ENCODE measurements at places on chromosomes 16 and 17.

DNA sequence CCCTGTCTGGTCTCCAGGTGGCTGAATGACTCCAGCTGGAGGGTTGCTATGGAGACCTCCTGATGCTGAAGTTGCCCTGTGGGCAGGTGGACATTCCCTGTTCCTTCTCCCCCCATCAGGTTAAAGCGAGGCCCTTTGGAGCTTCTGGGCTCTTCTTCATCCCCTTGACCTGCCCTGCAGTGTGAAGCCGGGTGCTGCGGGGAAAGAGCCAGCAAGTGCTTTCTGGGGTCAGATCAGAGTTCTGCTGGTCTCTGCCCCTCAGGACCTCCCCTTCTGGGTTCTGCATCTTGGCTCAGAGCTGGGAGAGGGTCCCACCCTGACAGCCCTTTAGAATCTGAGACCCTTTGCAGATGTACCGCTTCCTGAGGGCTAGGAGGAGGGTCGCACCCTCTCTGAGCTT, 25.1 kb downstream of the NKD1 start:
- no peak for DNase-seq

GRCh38 chr16:75080205-75081029, 36.2 kb downstream of the LDHD start:
- DNase-seq, result no peak

DNA sequence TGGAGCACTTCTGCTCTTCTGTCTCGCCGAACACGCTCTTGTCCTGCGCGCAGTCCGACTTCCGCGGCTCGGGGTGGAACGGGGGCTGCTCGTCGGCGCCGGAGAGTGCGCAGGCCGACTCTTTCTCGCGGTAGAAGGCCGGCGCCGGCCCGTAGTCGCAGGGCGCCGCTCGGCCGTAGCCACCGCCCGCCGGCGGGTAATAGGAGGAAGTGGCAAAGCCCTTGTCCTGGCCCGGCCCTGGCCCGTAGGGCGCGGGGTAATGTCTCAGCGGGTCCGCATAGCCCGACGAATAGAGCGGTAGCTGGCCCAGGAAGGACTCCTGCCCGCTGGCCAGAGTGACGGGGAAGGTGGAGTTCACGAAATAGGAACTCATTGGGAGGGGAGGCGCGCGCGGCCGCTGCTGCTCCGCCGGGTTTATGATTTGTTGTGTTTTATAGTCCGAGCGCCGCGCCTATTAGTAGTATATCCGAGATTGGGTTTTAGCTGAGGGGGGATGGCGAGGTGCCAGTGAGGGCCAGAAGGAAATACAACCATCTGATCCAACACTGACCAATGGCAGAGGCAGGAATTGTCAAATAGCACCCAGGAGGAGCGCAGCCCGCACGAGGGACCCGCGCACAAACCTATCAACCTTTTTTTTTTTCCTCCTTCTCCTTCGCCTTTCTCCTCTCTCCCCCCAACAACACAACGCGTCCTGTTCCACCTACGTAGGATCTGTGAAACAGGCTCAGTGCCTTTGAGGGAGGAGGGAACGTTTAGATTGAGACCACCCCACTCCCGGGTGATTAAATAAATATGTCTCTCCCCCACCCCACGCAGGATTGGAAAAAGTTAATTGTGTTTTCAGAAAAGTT, 4.4 kb upstream of the HOXB5 start:
- no peak for DNase-seq

- DNase-seq, result no peak
These were observed 49.3 kb downstream of the GRB7 start for GRCh38 chr17:39787041-39787440.

GRCh38 chr17:9465210-9465921, 110.3 kb downstream of the STX8 start:
- DNase-seq, result no peak

DNA sequence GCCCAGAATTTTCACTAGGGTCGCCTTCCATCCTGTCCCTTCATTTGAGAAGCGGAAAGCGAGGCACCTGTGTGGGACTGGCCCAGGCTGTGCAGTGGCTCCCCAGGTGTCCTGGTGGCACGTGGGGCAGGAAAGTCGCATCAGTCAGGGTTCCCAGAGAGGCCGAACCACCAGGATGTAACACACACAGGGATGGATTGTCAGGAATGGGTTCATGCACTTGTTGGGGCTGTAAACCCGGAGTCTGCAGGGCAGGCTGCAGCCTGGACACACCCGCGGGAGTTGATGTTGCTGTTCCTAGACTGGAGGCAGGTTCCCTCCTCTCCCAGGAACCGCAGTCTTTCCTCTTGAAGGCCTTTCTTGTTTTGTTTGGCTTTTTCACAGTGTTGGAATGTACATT, 30.7 kb upstream of the RPTOR start:
- DNase-seq, result no peak

DNA sequence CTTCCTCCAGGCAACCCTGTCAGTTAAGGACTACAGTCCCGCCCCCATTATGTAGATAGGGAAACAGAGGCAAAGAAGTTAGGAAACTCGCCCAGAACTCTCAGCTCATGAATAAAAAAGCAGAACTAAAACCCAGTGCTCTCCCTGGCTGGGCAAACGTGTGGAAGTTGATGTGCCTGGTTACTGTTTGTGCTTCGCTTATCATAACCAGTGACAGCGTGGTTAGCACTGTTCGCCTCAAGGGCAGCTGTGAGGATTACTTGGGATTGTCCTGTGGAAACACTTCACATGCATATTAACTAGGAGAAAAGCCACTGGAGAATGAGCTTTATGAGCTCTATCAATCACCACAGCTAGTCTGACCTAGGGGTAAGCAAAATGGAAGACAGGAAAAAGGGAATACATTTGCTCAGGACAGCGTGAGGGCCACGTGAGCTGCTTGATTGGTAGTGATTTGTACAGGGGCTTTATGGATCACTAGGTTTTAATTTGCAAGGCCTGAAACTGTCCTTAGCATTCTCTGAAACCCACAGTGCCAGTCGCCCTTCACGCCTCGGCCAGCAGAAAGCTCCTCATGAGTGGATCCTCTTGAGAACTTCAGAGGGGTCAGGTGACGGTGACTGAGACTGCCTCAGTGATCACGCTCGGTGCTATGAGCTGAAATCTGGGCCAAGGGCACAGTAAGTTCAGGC, 19.9 kb downstream of the CYB5D2 start:
- no peak for DNase-seq

DNA sequence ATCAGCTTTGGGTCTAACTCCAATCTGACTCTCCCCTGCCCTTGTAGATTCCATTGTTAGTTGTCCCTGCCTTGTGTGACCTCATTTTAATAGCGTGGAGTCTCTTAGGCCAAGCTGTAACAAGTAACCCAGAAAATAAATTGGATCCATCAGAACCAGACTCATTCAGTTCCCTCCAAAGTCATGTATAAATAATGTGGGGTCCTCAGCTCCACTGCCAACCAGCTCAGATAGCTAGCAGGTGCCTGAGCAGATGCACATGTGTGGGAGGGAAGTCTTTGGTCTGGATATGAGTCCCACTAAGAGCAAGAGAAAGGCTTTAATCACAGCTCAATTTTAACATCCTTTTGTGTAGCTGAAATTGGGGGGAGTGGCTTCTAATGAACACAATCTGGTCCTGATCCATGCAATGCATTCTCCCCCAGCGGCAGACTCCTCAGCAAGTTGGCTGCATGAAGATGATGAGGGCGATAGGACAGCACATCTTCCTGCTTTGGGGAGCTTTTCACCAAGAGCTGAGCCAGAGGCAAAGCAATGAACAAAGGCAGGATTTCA, 151.6 kb downstream of the ABCC12 start:
- DNase-seq, result no peak

- no peak for DNase-seq
These were observed 20.7 kb downstream of the ACSF3 start for GRCh38 chr16:89114159-89114981.

DNA sequence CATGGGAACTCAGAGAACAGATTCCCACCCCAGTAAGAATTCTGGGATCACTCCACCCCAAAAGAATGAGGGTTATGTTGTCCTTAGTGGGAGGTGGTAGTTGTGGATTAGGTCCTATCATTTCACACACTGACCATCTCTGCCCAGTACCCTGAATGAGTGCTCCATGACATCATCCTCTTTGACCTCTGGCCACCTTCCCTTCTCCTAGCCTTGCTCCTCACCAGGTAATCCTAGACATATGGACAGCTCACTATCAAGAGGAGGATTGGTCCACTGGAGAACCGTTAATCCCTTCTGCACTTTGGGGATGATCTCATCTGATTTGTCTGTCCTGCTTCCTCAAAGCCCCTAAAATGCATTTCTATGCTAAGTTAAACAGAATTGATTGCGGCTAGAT, 538.2 kb upstream of the HSBP1 start:
- DNase-seq, result no peak

GRCh38 chr17:76848670-76849069, 19.5 kb upstream of the MGAT5B start:
- DNase-seq, result no peak

DNA sequence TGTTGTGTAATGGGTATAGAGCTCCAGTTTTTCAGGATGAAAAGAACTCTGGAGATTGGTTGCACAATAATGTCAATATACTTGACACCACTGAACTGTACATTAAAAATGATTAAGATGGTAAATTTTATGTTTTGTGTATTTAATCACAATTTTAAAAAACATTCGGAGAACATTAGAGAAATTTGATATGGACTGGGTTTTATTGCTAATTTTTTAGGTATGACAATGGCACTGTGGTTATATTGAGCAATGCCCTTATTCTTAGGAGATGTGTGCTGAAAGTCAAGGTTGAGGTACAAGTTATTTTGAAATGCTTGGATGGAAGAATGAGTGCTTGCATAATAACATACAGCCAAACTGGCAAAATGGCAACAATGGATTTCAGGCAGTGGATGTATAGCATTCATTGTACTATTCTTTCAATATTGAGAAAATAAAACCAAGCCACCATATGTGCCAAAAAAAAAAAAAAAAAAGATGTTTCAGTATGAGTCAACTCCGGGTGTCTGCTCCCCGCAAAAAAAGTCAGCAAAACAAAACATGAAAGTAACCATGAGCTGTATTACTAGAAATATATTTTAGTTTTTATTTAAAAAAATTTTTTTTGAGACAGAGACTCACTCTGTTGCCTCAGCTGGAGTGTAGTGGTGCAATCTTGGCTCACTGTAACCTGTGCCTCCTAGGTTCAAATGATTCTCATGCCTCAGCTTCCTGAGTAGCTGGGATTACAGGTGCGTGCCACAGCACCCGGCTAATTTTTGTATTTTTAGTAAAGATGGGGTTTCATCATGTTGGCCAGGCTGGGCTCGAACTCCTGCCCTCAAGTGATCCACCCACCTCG, 19.8 kb downstream of the HOXB1 start:
- no peak for DNase-seq

DNA sequence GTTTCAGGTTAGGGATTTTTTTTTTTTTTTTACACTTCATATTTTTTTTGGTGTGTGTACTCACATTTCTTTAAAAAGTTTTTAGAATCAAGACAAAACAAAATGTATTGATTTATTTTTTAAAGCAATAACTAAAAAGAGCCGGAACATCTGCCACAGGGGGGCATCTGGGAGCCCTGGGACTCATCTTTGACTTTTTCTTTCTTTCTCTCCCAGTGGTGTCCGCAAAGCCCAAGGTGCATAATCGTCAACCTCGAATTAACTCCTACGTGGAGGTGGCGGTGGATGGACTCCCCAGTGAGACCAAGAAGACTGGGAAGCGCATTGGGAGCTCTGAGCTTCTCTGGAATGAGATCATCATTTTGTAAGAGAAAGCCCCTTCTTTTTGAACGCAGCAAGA, 36.3 kb downstream of the WWP2 start:
- no peak for DNase-seq

- DNase-seq, result no peak
These were observed 26.1 kb downstream of the MEAK7 start for GRCh38 chr16:84478172-84478947.

GRCh38 chr16:23857256-23857880, 21.6 kb downstream of the PRKCB start:
- DNase-seq, result no peak

GRCh38 chr17:72520665-72521303, 400.0 kb downstream of the SOX9 start:
- DNase-seq, result no peak

GRCh38 chr16:73042807-73043206, 5.1 kb downstream of the ZFHX3 start:
- no peak for DNase-seq

DNA sequence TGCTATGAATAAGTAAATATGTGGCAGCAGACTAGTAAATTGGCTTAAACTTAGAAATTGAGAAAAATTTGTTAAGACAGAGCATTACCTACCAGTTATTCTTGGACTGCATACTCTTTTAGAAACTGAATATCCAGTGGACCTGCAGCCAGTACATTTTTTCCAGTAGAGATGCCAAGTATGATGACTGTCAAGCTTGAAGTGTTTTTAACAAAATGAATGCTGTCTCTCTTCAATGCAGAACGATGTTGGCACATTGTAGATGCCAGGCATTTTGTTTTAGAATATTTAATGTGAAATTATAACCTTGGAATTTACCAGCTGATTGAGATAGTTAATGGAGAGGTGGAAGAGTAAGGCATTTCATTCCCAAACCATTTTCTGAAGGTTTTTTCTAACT, 52.5 kb downstream of the NFAT5 start:
- no peak for DNase-seq

GRCh38 chr16:46896314-46896968, 12.3 kb downstream of the GPT2 start:
- no peak for DNase-seq

DNA sequence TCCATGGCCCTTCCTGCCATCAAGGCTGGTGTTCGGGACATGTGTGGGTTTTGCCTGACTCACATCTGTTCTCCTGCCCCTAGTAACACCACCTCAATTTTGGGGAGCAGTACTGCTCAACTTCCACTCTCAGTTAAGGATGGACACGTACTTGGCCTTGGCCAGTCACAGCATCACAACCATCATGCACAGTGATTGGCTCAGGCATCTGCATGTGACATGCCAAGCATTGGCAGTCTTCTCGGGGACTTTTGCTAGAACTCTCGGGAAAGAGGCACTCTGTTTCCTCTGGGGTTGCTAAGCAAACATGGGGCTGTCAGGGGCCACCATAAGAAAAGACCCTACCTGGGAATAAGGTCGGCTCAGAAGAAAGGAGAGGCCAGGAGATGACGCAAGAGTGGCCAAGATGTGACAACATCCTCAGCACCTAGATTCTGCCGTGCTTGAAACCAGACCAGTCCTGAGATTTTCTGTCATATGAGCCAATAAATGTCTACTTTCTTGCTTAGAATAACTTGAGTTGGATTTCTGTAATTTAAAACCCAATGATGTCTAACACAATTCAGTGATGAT, 11.9 kb upstream of the KDM8 start:
- DNase-seq, result no peak

- no peak for DNase-seq
These were observed 108.5 kb downstream of the RAB11FIP4 start for GRCh38 chr17:31499771-31500554.

DNA sequence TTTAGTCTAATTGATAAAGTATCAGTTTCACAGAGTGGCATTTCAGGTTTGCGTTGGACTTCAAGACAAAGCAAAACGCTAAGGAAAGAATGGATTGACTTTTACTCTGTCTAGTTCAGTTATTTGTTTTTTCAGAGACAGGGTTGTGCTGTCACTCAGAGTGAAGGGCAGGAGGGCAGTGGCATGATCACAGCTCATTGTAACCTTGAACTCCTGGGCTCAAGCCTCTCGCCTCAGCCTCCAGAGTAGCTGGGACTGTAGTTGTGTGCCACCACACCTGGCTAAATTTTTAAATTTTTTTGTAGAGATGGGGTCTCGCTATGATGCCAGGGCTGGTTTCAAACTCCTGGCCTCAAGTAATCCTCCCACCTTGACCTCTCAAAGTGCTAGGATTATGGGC, 86.4 kb downstream of the CACNG1 start:
- DNase-seq, result no peak

- DNase-seq, result no peak
These were observed 16.0 kb downstream of the KRT33A start for GRCh38 chr17:41334385-41335305.

Data from SK-N-DZ (cell line).